Activated B cell treated with CpG ODN at 0.5 μM for 24 hours (primary cell): ENCODE measurements at places on chromosomes 6 and 20.

DNA sequence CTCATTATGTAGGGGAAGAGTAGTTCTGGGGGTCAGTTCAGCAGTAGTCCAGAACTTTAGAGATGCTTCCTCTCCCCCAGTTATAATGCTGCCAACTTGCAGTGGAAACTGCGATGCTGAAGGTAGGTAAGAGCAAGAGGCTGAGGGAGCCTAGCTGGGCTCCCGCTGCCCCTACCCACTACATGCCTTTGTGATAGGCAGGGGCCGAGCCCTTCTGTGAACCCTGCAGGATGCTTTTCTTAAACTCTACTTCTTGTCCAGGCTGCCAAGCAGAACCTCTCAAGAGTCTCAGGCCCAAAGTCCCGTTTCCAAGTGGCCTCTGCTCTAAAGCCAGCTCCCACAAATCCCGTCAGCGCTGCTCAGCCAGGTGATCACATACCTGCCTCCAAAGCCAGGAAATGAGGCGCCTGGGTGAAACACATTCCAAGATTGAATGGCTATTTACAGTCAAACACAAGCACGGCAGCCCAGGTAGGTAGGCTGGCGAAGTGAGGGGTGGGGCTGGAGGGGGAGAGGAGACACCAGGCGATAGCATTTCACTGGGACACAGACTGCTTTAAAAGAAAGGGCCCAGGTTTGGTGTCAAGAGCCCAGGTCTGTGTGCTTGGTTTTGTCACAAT lies 150.7 kb downstream of the CD24 start:
- DNase-seq: no peak

GRCh38 chr6:42106112-42107023 lies 36.1 kb downstream of the C6orf132 start:
- no peak for DNase-seq

GRCh38 chr6:70834520-70834919 lies 122.3 kb downstream of the B3GAT2 start:
- DNase-seq: no peak

- no peak for DNase-seq
Observed at GRCh38 chr6:117008618-117009017, 131.6 kb downstream of the RFX6 start.

GRCh38 chr6:11272491-11273192 lies 40.2 kb upstream of the NEDD9 start:
- no peak for DNase-seq
